HFFc6 (cell line): ENCODE measurements at places on chromosomes 1 and 21. TPM values are rescaled to one million over a fixed set of nuclear protein-coding genes. Genes with fewer than 3 reads are reported as not detected.

The MPZ gene
- total RNA-seq, result 0.51 to 0.68 TPM in 2 of 3 replicates, not detected in the other

DNA sequence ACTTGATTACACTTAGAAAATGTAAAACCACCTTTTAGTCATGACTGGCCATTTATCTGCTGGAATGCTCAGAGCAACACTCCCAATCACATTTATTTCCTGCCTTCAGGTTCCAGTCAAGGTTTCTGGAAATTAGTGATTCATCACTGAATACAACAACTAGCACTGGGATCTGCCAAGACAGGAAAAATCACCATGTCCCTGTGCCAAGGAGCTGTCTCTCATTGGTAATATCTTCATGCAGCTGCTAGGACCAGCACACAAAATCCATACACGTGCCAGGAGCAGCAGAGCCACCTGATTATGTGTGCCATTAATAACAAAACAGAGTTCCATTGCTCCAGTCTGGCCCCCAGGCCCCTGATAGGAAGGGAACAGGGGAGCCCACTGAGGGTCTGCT, 194.6 kb downstream of the TNR start:
- DNase-seq, result no peak

The PGLYRP3 gene
- total RNA-seq, result not detected in 3 replicates

GRCh38 chr1:183472488-183473216, at the start of gene SMG7:
SMG7 (plus strand) TSS chr1:183472499; CDS start chr1:183472621, 122 bp downstream.
- DNase-seq, result peak; percentile 11

DNA sequence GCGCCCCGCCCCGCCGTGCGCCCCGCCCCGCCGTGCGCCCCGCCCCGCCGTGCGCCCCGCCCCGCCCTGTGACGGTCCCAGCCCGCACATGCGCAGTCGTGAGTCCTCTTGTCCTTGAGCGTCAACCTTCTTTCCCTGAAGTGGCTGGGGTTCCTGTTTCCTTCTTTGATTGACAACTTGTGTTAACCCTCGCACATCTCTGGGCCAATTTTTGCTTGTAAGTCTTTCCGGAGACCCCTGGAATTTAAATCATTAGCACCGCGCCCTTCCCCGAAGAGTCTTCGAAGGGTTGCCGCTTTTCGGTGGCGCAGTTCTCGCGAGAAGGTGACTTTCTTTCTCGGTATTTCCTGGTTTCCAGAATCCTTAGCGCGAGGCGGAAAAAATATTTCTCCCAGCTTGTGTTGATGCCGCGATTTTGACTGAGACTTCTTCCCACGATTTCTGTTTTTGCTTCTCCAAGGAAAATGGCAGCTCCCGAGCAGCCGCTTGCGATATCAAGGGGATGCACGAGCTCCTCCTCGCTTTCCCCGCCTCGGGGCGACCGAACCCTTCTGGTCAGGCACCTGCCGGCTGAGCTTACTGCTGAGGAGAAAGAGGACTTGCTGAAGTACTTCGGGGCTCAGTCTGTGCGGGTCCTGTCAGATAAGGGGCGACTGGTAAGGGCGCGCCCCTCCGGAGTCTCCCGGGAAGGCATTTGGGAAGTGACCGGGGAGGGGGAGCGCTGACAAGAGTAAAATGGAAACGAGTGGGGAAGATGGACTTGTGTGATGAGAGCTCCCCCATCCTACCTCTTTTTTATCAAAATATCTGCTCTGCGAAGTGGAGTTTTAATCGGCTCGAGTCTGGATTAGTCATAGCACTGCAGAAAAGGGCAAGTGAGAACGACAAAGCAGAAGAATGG, at the start of gene RNPC3:
TSS of gene RNPC3 (plus strand) at position 93 of the 901 bp plus-strand sequence. CDS start at position 465, 372 bp downstream.
- DNase-seq, result peak; percentile 88

GRCh38 chr1:228377664-228378089, 29.0 kb downstream of the TRIM11 start:
- no peak for DNase-seq

The ZFYVE9 gene
- total RNA-seq, result 16.2 to 18.9 TPM (median 17.1 TPM) in 3 replicates

GRCh38 chr1:241591317-241591716, 48.9 kb downstream of the CHML start:
- peak; percentile 82 for DNase-seq

DNA sequence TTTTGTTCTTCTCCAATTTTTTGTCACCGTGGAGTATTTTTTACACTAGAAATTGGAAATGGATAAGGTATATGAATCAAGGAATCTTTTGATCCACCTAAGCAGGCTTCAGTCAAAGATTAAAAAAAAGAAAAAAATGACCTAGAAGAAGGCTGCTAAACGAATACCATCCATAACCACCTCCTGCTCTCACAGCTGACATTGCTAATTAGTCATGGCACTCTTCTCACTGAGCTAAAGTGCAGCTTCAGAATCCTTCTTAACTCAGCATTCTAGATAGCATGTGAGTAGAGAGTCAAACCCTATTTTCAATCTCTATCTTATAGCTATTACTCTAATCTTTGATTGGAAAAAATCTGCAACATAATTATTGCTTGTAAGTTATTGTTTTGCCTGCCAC, 40.2 kb upstream of the ST6GALNAC5 start:
- DNase-seq, result no peak

GRCh38 chr1:183932412-183932811, 105.1 kb downstream of the COLGALT2 start:
- peak; percentile 71 for DNase-seq

The FAAH gene
- total RNA-seq, result 0.20 TPM in 1 of 3 replicates, not detected in the others

- peak; percentile 67 for DNase-seq
Observed at GRCh38 chr1:30700528-30701257, 22.7 kb downstream of the MATN1 start.

DNA sequence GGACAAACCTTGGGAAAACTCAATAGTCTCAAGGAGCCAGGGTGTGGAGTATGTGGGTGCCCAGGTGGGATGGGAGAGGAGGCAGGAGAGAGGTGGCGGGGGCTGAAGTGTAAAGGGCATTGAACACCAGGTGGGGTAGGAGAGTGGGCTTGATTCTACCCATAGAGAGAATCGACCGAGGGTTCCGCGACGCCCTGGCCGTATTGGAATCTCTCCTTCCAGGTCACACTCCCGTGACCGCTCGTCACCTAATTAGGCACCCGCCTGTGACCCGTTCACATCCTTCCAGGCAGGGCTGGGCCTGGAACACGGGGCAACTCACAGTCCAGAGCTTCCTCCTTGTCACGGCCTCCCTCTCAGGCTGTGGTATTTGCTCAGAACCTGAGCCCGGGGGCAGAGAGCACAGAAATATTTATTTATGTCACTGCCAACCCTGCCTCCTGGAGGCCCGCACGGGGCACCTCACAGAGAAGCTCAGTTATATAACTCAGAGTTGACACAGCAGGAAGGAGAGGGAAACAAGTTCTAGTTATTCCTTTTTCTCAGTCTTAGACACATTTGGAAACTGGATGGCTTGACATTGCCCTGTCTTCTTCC, 12.0 kb downstream of the NCMAP start:
- DNase-seq, result no peak

The COL8A2 gene
- total RNA-seq, result 2.2 to 6.3 TPM (median 6.0 TPM) in 3 replicates

The MFAP2 gene
- 31.3 to 53.4 TPM (median 37.2 TPM) in 3 replicates for total RNA-seq

The ABCG1 gene
- total RNA-seq, result not detected in 3 replicates

The CFAP141 gene
- not detected in 3 replicates for total RNA-seq

The COL9A2 gene
- 0.24 to 0.30 TPM in 2 of 3 replicates, not detected in the other for total RNA-seq

DNA sequence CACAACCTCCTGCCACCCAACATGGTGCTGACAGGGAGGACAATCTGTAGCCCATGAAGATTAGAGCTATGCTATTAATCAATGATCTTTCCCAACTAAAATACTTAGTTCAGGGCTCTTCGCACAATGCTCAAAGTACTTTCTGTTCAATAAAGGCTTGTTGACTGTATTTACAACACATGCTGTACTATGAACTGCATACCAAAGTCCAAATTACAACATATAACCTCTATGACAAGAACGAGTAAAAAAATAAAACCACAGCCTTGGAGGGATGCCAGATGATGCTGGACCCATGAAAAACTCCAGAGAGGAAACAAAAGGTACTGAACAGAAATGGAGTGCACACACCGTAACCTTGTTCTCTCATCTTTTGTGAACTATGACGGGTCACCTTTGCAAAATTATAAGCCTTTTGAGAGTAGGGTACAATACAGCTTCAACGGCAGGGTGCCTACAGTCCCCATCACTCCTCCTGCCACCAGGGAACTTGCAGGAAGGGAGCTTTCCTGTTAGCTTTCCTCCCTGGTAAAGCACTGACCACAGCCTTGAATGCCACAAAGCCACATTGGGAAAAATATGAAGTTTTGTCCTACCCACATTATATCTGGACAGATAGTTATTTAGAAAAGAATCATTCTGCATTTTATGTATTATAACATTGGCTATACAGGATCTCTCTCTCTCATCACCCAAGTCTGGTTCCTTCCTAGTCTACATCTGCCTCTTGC, 175.6 kb downstream of the NRIP1 start:
- peak; percentile 43 for DNase-seq

GRCh38 chr21:35585155-35585554, 475.2 kb downstream of the SETD4 start:
- no peak for DNase-seq

The TINAGL1 gene
- 1.7 to 4.0 TPM (median 2.6 TPM) in 3 replicates for total RNA-seq

DNA sequence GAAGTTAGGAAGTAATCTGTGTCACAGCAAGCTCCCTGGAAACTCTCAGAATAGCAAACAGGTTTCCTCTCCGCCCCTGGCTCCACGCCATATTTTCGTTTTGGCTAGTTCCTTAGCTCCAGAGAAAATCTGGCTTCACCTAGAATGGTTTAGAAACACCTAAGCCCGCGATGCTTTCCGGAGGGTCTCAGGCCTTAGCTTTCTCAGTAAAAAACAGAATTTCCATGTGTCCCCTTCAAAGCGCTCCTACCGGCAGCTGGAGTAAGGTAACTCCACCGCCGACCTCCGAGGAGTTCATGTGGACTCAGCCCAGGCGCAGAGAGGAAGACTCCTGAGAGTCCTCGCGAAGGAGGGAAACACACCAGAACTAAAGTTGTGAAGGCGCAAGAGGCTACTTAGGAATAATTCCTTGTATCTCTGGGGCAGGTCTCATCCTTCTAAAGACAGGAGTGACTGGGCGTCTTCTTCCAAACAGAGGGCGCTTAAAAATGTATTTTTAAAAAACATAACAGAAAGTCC, 406 bp downstream of the KIAA0040 start:
- no peak for DNase-seq

The GJB4 gene
- not detected in 3 replicates for total RNA-seq

The AMY2A gene
- total RNA-seq, result not detected in 3 replicates

- DNase-seq, result no peak
Observed at GRCh38 chr1:91731815-91732214, 154.1 kb downstream of the TGFBR3 start.
